ENCODE measurements at places on chromosomes 5 and 9.

DNA sequence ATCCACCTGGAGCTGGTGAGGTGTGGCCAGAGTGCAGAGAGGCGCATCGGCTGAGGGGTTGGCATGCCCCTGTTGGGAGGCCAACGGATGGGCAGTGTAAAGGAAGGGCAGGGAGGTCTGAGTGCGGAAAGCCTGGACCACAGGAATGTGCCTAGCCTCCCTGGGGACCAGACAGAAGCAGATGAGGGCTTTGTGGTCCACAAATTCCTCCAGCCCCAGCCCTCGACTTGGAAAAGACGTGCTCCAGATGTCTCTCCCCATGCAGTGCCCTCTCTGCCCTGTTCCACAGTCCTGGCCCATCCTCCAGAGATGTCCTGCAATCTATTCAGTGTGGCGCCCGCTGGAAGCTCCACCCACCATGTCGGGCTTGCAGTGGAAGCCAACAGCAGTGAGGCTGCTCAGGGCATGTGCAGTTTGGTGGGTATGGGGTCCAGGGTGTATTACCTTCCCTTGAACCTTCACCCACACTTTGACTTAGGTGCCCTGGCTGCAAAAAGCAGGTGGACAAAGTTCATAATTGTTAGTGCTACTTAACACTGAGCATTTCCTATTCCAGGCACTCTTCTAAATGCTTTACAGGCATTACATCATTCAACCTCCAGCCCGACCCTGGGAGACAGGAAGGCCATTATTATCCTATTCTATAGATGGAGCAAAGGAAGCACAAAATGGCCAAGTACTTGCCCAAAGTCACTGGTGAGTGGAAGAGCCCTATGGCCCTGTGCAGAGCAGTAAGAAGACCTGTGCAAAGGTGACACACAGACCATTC, 120.2 kb upstream of the SLC25A48 start:
- no peak for DNase-seq

GRCh38 chr9:32832346-32832745, 49.0 kb downstream of the TMEM215 start:
- no peak for DNase-seq

GRCh38 chr9:108813951-108814601, 41.7 kb downstream of the ACTL7B start:
- DNase-seq = peak; percentile 73

DNA sequence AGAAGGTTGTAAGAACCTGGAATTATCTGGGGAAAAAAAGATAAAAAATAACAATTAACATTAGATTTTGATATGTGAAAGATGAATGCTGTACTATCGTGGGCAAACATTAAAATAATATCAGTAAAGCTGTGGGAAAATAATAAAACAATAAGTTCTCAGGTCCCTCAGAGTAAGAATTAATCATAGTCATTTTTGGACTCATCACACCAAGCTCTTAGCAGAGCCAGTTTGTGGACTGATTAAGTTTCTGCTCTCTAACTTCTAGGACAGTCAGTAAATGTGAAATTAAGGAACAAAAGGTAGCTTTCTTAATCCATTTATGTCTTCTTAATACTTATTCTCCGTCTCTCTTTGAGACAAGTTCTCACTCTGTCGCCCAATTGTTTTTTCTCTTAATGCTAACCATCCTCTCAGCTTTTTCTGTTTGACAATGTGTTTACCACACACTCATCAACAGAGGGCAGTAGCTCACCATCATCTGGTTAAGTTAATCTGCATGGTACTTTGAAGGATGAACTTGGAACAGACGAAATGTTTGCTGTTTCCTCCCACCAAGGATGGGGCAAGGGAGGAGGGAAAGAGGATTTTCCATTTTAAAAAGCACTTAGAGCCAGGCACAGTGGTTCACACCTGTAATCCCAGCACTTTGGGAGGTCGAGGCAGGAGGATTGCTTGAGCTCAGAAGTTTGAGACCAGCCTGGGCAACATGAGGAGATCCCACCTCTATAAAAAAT, 5.3 kb upstream of the ACO1 start:
- peak; percentile 76 for DNase-seq

DNA sequence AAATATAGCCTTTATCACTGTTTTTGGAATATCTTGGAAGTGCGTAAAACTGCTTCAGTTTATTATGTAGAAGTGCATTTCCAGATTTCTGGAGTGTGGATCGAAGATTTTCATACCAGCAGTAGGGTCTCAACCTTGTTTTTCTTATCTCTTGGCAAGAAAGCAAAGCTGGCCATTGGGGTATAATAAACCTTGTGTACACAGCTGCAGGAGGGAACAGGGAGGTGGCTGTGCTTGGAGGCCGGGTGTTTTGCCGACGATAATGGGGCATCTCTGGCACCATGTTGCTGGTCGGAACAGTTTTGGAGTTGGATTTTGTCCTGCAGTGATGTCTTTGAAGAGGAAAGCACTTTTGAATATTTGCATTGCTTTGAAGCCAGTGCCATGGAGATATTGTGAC, 308.8 kb upstream of the DMRT1 start:
- no peak for DNase-seq

GRCh38 chr9:112072721-112073638, 102.1 kb downstream of the SUSD1 start:
- peak; percentile 69 for DNase-seq

Data from inflammatory macrophage treated with lipopolysaccharide for 4 hours (primary cell).